Fibroblast of mammary gland (primary cell): ENCODE measurements at places on chromosomes 3 and 15.
A peak's percentile ranks its signal among the peaks of the same experiment; 100 is the strongest.

GRCh38 chr3:172257648-172258400, 190.4 kb downstream of the GHSR start:
- DNase-seq = peak; percentile 31

DNA sequence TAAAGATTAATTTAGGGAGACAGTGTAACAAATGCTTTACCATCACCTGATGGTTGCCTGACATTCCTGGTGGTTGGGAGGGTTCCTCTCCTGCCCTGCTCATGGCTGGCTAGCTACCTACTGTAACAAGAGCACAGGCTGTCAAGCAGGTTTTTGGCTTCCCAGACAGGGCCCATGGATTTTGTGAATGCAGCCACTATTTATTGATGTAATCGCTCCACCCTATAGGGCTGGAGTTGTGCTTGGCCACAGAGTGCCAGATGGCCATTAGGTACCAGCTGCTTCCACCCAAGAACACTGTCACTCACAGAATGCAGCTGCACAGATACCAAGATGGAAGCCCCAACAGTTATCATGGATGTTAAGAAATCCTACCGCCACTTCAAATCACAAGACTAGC, 31.0 kb upstream of the KLHL25 start:
- DNase-seq = no peak

- peak; percentile 27 for DNase-seq
Measured at GRCh38 chr3:31671976-31672375, 139.3 kb downstream of the STT3B start.

GRCh38 chr3:188533612-188534357, 379.8 kb downstream of the LPP start:
- no peak for DNase-seq

DNA sequence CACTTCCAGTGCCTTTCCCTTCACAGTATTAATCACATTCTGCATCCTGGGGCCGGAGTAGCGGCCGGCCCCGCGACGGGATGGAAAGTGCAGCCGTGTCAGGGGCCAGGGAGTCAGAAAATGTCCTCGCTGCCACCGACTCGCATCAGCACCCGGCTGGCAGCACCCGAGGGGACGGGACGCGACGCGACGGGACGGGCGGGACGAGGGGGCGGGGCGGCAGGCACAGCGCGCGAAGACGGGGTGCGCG, 353 bp downstream of the ATG3 start:
- DNase-seq = no peak

GRCh38 chr3:156608601-156609514, 53.9 kb upstream of the SSR3 start:
- DNase-seq = no peak

DNA sequence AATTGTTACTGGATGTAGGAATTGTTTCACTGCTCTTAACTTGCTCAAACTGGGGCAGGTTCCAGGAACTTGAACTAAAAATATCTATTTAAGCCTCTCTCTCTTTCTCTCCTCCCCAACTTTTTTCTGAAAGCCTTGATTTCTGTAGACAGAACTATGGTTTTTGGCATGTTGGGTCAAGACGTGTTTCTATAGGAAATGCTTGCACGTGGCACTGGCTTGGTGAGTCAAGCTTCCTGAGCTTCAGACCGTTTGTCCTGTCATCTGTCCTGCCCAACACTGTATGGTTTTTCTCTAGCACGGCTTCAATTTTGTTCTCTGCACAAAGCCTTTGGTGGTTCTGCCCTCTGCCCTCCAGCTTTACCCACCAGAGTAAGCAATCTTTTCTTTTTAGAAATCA, 13.5 kb downstream of the EAF1 start:
- peak; percentile 72 for DNase-seq

- no peak for DNase-seq
Measured at GRCh38 chr3:153462545-153462944, 300.5 kb downstream of the RAP2B start.

DNA sequence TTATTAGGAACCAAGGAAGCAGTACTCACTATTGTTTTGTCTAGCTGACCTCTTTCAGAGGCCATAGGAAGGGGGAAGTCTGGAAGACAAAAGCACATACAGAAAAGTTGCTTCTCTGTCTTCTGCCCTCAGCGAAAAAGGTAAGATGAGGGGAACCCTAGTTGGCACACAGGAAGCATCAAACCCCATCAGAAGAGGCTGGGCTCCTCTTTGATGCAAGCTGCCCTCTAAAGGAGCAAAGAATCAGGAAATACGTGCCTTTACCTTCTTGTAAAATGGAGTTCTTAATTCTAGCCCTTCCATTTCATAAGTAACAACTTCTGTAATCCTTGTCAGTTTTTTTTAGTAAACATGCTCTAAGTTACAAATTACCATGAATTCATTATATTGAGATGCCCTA, 12.5 kb downstream of the SPINK8 start:
- no peak for DNase-seq

DNA sequence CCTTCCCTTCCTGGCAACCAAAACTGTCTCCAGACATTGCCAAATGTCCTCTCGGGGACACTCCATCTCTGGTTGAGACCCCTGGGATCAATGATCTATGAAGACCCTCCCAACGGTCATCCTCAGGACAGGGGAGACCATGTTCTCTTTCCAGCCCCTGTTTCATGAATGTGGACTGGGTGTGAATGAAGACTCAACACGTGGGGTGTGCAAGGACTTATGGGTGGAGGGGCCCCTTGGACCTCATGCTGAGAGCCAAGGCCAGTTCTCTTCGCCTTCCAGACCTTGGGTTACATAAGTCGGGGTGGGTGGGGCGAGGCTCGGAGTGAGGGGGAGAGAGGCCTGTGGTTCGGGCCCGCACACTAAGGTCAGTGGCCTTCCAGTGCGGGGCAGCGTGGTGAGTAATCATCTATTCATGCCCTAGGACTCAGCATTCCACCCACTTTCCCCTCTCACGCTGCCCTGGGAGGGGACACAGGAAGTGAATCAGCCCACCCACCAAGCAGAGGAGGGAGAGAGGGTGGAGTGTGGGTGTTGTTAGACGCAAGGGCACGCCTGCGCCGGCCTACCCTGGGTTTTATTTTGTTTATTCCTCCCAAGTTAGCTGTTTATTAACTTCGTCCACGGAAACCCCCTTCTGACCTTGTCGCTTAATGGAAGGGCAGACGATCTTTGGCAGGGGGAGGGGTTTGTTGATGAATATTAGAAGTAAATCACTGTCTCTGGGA, 6.7 kb downstream of the PAQR5 start:
- peak; percentile 96 for DNase-seq

GRCh38 chr15:74208901-74209559, 6.4 kb upstream of the STRA6 start:
- no peak for DNase-seq

DNA sequence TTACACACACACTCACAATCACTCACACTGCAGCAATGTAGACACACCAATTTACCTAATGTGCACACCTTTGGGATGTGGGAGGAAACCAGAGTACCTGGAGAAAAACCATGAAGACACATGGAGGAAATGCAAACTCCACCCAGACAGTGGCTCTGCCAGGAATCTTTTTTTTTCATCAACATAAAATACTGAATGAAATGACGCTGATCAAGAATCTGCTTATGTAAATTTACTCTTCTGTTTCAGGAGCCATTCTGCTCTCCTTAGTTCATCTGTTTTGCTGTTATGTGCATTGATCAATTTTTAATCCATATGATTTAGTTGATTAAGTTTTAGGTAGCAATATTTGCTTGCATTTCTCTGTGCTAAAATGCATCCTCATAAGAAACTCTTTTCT, 414.2 kb upstream of the CCDC54 start:
- DNase-seq = no peak

DNA sequence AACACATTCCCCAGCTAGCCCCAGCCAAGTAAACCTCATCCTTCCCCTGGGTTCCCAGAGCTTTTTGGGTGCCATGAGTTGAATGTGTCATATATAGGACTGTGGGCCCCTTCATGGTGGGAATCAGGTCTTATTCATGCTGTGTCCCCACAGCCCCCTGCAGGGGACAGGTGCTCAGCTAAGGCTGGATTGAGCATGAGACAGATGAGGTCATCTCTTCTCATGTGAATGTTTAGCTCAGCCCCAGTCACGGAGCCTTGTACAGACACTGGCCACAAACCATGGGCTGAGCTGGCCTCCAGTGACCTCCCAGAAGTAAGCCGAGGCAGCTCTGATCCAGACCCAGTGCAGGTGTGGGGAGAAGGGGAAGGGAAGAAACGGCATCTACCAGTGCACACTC, 70.7 kb downstream of the C3orf70 start:
- DNase-seq = no peak

DNA sequence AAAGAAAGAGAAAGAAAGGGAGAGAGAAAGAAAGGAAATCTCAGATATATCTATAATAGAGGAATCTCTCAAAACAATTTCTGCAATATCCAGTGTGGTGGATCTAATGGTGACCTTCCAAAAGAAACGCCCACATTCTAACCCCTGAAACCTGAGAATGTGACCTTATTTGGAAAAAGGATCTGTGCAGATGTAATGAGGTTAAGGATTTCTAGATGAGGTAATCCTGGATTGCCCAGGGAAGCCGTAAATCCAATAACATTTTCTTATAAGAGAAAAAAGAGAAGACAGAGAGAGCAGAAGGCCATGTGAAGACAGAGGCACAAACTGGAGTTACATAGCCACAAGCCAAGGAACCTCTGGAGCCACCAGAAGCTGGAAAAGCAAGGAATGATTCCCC, 307.6 kb downstream of the ZBTB20 start:
- peak; percentile 47 for DNase-seq

GRCh38 chr15:78228356-78228996, 5.9 kb downstream of the ACSBG1 start:
- DNase-seq = no peak

DNA sequence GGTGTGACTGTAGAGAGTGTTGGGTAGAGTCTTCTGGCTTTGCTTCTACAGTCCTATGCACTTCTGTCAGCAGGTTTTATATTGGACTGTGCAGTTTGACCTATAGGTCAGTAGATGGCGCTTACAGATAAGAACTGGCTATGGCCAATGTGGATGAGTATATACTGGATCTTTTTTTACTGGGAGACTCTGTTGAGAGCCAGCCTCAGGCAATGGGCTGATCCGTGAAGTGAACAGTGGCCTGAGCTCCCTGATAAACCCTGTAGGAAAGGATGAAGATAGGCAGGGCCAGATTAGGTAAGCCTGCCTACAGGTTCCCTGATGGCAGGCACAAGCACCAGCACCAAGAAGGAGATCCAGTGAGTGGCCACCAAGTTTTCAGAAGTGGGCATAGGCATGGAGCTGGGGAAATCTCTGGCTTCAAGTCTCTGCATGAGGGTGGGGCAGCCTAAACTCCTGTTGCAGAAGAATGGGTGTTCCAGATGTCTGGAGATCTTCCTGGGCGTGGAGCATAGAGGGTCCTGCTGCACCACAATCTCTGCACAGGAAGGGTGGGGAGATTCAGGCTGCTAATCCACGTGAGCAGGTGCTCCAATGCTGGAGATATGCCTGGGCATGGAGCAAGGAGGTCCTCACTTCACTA, 326.0 kb upstream of the SGO1 start:
- peak; percentile 75 for DNase-seq

DNA sequence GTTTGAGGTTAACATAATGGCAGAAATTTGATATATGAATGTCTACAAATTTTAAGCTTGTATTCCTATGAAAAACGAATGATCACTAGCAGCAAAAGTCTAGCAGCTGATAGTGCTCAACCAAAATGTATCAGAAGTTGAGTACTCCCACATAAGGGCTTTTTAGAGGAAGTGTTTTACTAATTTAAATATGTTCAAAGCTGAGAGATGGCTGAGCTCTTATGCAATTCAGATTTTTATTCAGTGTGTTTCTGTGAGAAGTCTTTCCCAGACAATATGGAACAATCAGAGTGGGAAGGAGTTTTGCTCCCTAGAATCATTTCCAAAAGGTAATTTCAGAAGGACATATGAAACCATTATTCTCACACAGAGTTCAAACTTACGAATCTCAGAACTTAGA, 327.0 kb downstream of the ZPLD1 start:
- no peak for DNase-seq

DNA sequence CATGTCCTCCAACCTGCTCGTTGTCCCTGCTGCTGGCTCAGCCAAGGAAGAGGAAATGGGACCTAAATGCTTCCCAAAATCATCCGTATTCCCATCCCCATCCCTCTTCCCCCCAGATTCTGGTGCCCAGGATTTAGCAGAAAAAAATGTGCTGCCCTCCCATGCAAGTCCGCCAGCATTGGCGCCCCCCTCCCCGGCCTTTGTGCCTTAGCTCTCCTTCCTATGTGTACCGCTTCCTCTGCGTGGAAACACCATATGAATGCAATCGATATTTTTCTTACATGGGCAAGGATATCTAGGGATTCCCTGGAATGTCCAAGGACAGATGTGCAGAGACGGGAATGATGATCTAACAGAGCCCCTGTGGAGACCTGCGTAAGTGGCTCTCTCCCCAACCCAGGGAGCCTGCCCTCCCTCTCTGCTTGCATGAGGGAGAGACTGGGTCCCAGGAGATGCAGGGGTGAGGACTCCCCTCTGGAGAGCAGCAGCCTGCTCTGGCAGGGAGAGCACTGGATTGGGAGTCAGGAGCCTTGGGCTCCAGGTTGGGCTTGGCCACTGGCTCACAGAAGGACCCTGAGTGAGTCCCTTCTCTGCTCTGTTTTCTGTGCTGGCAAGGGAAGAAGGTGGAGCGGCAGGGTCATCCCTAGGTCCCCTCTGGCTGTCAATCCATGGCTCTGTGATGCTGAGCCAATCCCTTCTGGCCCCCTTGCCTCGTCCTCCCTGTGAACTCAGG, 227.2 kb downstream of the XXYLT1 start:
- DNase-seq = no peak

DNA sequence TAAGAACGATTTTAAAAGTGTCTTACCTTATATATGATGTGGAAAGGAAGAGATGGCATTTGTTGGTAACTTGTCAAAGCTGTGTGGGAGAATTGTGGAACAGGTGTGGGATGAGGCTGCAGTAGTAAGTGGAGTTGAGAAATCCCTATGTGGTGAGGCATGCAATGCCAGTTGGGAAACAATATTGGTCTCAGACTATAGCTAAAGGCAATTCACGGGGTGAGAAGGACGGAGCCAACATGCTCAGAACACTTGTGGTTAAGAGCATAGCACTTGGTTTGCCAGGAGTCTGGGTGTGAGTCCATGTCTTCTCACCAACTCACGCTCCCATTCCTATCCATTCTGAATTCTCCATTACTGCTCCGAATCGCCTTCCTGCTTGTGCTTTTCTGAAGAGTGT, 615.6 kb upstream of the ADAMTS9 start:
- DNase-seq = no peak

- no peak for DNase-seq
Measured at GRCh38 chr15:100689131-100689899, 86.9 kb downstream of the ASB7 start.

DNA sequence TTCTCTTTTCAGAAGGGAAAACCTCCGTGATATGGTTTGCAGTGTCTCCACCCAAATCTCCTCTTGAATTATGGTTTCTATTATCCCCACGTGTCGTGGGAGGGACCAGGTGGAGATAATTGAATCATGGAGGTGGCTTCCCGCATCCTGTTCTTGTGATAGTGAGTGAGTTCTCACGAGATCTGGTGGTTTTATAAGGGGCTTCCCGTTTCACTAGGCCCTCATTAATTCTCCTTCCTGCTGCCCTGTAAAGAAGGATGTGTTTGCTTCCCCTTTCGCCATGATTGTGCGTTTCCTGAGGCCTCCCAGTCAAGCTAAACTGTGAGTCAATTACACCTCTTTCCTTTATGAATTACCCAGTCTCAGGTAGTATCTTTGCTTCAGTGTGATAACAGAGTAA, 692.7 kb upstream of the GRM7 start:
- DNase-seq = no peak
